AG04449 (cell line): ENCODE measurements at places on chromosomes 5 and 9.

GRCh38 chr5:145960848-145961600, 24.6 kb downstream of the SH3RF2 start:
- no peak for DNase-seq

- no peak for DNase-seq
Measured at GRCh38 chr5:94250985-94251384, 367.4 kb downstream of the KIAA0825 start.

DNA sequence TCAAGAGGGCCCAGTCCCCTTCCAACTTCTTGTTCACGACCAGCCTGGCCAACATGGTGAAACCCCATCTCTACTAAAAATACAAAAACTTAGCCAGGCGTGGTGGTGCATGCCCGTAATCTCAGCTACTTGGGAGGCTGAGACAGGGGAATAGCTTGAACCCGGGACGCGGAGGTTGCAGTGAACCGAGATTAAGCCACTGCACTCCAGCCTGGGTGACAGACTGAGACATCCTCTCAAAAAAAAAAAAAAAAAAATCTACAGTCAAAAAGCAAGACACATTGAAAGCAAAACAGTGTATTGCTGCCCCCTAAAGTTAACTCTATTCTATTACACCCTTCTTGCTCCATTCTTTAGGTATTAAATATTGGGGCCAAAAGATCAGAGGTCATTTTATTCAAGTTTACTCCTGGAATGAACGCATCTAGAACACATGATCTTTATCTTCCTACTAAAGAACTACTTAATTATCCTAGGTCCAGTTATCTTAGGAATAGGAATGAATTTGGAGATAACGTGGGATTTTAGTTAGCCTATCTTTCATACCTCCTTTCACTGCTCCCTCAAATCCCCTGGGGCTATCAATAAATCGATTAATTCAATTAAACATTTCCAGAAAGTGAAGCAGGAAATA, 2.4 kb downstream of the ATG12 start:
- no peak for DNase-seq

DNA sequence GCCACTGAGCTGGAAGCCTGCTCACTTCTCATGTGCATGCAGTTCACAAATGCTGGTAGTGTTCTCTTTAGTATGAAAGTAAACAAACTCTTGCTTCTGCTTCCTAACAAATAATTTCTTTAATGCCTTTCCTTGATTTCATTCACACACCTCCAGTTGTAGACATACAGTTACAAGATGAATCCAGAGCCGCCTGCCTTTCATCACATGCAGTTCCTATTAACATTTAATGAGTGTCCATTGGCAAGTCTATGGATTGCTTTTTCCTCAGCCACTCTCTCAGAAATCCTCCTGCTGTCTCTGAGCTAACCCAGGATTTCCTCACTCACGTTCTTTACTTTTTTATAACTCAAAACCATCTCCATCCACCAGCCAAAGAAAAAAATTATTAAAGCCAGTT, 408.6 kb downstream of the BNC2 start:
- DNase-seq = no peak

GRCh38 chr5:32627219-32627870, 42.0 kb downstream of the SUB1 start:
- DNase-seq = no peak

- DNase-seq = no peak
Measured at GRCh38 chr5:173454361-173454735, 126.1 kb upstream of the STC2 start.
